Left kidney (tissue), 8 donors: ENCODE measurements at places on chromosomes 12 and 14. TPM values are rescaled to one million over a fixed set of nuclear protein-coding genes. Genes with fewer than 3 reads are reported as not detected.

Gene FAIM2
- 3.5 TPM for polyA plus RNA-seq

DNA sequence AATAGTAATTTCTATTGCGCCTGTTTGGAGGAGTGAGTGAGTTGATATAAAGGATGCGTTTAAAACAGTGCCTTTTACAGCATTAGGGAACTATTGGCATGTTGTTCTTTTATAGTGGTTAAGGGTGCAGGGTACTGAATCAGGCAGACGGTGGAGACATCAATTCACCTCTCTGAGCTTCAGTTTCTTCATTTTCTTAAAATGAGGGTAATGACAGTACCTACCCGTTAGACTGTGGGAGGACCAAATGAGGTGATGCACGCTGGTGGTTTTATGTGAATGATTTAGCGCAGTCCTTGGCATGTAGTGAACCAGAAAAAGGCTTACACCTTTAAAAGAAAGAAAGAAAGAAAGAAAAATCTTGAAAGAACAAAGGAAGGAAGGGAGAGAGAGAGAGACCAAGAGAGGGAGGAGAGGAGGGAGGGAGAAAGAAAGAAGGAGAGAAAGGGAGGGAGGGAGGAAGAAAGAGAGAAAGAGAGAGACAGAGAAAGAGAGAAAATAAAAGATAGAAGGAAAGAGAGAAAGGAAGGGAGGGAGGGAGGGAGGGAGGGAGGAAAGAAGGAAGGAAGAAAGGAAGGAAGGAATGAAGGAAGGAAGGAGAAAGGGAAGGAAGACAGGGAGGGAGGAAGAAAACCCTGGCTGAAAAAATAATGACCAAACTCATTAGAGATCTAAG lies 22.2 kb upstream of the CCND2 start:
- DNase-seq = no peak

Gene FOXN4
- 2.9 TPM for polyA plus RNA-seq

DNA sequence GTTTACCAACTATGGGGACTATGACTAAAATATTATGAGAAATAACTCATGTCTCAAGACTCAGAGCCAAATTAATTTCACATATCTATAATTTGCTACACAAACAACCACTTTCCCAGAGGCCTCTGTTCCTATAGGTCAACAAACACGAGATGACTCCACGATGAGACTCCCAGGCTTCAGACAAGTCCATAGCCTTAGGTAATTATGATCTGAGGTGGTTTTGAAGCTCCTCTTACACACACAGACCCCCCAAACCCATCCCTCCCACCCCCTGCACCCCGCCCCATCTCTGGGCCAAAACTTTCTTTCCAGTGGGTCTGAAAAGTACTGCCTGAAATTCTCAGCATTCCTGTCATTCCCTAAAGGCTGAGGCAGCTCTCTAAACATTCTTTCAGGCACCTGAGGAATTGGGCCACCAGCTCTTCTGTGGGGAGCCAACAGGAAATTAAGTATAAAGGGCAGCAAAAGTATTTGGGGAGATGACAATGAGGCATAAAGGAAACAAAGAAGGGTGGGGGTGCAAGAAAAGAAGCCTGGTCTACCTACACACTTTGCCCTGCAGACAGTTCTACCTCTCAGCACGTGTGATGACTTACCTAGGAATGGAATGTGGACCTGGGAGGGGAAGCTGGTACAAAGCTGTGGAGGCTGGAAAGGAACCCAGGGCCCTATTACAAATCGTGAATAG lies 143.6 kb downstream of the PAWR start:
- no peak for DNase-seq

Gene GNS
- polyA plus RNA-seq = 180 TPM

- no peak for DNase-seq
Measured at GRCh38 chr14:104353221-104353920, 215.0 kb downstream of the KIF26A start.
